Activated CD8-positive, alpha-beta memory T cell treated with anti-CD3 and anti-CD28 coated beads for 1 hour (primary cell): ENCODE measurements at places on chromosomes 13 and 19.

DNA sequence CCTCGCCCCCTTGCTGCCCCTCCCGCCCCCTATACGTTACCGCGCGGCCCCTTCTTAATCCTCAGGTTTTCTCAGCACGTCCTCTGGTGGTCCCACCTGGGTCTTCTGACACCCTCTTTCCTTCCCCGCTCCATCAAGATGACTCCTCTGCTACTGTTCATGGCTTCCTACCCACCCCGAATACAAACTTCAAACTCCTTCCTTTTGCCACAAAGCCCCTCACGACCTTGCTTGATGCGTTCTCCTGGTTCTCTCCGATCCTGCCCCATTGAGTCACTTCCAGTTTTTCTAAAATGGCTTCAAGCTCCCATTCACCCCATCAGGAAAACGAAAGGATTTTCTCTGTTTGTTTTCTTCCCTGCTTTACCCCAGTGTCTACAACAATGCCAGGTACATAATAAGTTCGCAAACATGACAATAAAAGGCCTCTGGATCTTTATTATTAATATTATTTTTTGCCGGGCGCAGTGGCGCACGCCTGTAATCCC, 734 bp upstream of the SERTAD3 start:
- DNase-seq, result no peak

DNA sequence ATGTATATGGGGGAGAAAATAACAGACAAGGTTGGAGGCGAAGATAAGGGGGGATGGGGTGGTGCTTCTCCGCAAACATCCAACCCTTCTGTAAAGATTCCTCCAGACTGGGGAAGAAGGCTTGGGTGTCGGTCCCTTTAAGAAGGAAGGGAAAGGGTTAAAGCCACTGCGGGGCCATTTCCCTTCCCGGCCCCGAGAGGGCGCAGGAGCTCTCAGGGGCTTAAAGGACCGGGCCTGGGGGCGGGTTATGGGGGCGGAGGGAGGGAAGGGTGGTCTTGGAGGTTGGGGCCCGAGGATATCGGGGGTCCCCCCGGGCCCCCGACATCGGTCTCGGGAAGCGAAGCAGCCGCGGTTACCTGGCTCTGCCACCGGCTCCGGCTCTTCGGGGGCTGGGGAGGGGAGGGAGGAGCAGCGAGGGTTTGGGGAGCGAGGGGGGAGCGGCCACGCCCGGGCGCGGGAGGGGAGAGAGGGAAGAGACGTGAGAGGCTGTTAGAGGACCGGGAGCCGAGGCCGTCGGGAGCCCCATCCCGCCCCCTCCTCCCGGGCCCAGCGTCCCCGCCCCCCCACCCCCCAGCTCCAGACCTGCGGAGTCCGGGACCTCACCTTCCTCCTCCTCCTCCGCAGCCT, 2.8 kb downstream of the TNNT1 start:
- DNase-seq, result no peak

DNA sequence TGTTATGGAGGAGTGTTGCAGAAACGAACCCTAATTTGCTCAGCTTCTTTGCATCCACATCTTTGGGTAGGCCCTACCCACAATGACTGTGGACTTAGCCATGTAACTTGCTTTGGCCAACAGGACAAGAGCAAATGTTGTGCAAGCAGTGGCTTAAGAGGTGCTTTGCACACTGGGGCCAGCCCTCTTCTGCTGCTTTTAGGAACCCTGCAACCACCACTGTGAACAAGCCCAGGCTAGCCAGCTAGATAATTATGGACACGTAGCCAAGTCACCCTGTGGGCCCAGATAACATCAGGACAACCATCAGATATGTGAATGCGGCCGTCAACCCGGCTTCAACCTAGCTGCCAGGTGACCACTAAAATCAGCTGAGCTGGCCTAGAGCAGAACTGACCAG, 17.1 kb downstream of the C19orf47 start:
- no peak for DNase-seq

GRCh38 chr13:80133631-80134261, 207.2 kb downstream of the SPRY2 start:
- DNase-seq, result no peak

- DNase-seq, result no peak
These were observed 813 bp downstream of the ZNF562 start for GRCh38 chr19:9673912-9674662.

DNA sequence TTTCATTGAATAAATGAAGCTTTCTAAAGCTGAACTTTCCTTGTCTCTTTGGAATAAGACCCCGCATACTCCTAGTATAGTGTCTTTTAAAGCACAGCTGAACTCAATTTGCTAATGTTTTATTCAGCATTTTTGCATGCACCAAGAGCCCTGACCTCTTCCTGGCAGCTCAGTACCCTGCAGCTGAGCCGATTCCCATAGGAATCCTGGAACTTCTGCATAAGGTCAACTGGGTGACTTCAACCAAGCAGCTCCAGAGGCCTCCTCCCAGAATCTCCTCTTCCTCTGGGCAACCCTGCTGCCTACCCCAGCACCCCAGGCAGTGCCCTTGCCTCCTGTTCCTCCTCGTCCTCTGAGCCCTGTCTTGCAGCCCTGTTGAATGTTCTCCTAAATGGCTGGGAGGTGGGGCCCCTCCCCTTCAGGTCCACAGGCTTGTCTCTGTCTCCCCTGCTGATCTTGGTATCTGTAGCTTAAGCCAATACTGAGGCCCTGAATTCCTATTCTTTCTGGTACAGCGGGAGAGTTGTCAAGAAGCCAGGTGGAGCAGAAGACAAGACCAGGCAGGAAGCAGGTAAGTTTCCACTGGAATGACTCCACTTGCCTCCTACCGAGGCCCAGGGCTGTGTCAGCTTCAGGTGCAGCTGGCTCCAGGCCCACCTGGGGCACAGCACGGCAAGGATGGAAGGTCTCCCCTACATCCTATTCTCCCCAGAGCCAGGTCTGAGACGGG, 23.6 kb upstream of the CCDC124 start:
- no peak for DNase-seq

GRCh38 chr19:15843203-15843893, 27.9 kb upstream of the OR10H1 start:
- DNase-seq, result no peak

- no peak for DNase-seq
These were observed 780.8 kb downstream of the GPC5 start for GRCh38 chr13:92179223-92179622.
